ENCODE measurements at places on chromosomes 12 and 14. TPM values are rescaled to one million over a fixed set of nuclear protein-coding genes. Genes with fewer than 3 reads are reported as not detected.

Gene FAM186B
- total RNA-seq = 0.59 TPM

Gene GLT8D2
- total RNA-seq = 20.8 TPM

DNA sequence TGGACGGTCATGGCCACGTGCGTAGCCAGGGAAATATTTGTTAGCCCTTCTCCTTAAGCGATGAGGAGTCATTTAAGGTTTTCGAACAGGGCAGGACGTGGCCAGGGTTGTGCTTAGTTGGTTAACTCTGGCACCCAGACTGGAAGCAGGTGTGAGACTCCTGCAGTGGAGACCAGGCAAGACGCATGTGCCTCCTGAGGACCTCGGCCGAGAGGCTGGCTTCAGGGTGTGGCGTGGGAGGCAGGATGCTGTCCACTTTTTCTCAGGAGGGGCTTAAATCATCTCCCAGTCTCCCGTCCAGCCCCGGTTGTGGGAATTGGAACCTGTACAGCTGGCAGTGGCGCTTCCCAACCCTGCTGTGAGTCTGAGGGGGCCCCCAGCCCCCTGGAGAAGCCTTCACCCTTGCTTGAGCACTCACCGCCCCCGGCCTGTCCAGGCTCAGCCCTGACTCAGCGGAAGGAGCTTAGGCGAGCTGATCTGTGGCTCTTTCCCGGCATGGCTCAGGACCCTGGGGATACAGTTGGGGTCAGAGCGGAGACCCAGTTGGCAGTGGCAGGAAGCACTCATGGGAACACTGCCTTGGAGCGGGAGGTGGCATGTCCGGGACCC lies 46.3 kb upstream of the TSPAN9 start:
- no peak for DNase-seq

Gene ETV6
- 58.7 TPM for total RNA-seq

DNA sequence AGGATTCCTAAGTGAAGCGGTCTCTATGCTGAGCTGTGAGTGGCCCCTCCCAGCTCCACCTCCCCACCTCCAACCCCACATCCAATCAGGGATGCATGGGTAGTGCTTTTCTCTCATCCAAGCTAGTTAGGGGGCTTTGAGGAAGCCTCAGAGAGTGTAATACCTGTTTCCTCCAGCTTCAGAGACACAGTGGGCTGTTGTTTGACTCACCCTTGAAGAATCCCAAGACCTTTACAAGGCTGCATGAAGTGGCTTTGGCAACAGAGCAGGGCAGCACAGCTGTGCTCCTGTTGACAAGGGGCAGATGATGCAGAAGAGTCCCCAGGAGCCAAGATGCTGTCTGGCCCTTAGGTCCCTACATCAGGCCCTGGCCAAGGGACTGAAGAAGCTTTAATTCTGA lies 27.1 kb upstream of the CLMN start:
- no peak for DNase-seq

Gene PRB3
- not detected for total RNA-seq
